Suprapubic skin (tissue), 4 donors: ENCODE measurements at places on chromosomes 7 and 10.

DNA sequence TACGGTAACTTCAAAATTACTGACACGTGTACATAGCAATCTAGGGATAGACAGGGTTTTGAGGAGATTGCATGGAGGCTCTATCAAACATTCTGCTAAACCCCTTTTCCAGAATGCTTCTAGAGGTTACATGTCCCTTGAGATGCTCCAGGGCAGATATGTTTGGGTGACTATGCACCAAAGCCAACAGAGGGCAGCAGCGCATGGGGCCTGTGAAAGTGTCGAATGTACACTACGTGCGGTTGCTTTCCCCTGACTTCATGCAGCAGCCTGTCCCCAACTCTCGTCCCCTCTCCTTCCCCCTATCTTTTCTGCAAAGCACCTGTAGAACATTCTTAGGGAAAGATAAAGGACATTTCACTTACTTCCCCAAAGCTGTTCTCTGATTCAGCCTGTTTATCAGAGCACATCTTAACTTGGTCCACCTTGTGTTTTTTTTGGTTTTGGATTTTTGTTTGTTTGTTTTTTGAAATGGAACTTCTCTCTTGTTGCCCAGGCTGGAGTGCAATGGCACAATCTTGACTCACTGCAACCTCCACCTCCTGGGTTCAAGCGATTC is 90.2 kb downstream of the UBE3C start:
- no peak for DNase-seq

DNA sequence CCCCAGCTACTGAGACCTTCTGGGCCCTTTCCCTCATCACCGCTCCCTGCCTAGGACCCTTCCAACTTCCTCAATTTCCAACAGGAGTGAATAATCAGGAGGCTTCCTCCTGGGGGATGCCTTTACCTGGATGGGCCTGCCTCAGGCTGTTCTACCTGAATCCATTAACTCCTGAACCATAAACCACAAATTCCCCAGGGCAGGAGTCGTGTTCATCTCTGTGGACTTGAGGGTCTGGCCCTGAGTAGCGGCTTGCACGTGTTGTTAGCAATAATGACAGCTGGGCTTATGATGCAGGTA is 105.1 kb upstream of the GPR26 start:
- DNase-seq: peak; percentile 18

DNA sequence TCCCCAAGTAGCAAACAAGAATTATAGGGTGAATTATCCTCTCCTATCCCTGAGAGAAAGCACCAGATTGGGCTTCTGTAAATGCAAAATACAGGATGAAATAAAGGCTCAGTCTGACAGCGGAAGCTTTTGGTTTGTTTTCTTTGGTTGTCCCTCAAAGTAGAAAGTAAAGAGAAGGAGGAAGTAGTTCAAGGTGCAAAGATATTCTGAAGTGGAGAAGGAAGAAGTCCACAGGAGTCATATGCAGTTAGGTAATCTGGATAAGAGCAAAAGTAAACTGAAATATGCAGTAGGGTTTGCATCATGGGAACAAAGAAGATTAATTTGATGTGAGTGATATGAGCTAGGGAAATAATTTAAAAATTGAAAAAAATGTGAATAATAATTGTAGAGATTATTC is 1071.9 kb downstream of the CNTNAP2 start:
- DNase-seq: no peak

GRCh38 chr10:86673216-86673826 is 5.0 kb downstream of the LDB3 start:
- no peak for DNase-seq

DNA sequence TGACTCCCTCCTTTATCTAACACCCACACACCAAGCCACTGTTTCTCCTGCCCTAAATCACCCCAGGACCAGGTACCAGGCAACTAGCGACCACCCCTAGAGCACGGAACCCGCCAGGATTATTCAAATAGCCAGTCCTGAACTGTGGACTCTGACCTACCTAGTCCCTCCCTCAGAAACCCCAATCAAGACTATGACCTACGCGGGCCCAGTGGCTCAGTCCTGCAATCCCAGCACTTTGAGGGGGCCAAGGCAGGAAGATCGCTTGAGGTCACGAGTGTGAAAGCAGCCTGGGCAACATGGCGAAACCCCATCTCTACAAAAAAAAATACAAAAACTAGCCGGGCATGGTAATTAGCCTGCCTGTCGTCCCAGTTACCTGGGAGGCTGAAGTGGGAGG is 232.8 kb upstream of the FOXK1 start:
- DNase-seq: no peak

DNA sequence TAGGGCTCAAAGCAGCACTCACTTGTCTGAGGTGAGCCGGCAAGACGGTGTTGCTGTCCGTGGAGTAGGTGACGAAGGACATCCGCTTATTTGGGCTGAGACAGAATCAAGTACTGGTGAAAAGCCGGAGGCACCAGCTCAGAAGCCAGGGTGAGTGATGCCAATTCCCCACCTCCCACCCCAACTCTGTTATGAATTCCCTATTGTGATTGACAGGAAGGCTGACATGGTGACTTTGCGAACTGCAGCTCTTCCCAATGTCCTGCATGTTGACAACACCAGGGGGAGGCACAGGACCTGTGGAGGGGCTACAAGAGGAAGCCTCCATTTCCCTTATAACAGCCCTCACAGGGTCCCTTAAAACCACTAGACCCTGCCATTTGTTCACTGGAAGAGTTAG is 52.3 kb upstream of the MSMB start:
- DNase-seq: no peak

- no peak for DNase-seq
Measured at GRCh38 chr10:120671491-120671890, 179.7 kb upstream of the WDR11 start.

DNA sequence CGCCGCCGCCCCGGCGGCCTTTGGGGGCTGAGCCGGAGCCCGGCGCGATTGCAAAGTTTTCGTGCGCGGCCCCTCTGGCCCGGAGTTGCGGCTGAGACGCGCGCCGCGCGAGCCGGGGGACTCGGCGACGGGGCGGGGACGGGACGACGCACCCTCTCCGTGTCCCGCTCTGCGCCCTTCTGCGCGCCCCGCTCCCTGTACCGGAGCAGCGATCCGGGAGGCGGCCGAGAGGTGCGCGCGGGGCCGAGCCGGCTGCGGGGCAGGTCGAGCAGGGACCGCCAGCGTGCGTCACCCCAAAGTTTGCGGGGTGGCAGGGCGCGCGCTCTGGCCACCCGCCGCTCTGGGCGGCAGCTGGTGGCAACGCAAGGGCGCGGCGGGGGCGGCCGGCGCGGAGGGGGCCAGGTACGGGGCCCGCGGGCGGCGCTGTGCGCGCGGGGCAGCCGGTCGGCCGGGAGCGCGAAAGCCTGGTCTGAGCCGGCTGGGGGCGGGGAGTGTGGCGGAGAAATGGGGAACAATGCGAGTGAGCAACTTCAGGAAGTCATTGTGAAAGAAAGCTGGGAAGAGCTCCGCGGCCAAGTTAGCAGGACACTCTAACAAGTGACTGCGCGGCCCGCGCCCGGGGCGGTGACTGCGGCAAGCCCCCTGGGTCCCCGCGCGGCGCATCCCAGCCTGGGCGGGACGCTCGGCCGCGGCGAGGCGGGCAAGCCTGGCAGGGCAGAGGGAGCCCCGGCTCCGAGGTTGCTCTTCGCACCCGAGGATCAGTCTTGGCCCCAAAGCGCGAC is at the start of gene IKZF1:
Gene IKZF1, plus strand, starts transcription at position 588 of the 782 bp plus-strand sequence. CDS start 14,346 bp downstream, outside the sequence.
- DNase-seq: no peak

DNA sequence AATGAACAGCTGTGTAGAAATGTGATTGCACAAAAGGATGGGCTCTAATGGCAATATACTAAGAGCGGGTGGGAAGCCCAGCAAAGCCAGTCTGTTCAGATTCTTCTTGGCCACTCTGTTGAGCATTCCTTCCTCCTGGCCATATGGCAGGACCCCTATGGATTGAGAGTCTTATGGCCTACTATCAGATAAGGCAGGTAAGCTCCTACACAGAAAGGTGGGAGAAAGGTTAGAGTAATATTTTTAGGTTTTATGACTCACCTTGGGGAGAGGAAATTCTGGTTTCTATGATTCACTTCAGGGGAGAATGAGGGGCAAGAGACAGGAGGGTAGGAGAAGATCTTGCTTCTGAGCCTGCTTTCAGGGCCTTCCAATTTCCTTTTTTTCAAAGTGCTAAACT is 15.1 kb upstream of the AKR1B10 start:
- DNase-seq: no peak

- no peak for DNase-seq
Measured at GRCh38 chr7:30710669-30711068, 28.4 kb upstream of the CRHR2 start.

- no peak for DNase-seq
Measured at GRCh38 chr10:28947171-28947570, 269.9 kb downstream of the BAMBI start.

DNA sequence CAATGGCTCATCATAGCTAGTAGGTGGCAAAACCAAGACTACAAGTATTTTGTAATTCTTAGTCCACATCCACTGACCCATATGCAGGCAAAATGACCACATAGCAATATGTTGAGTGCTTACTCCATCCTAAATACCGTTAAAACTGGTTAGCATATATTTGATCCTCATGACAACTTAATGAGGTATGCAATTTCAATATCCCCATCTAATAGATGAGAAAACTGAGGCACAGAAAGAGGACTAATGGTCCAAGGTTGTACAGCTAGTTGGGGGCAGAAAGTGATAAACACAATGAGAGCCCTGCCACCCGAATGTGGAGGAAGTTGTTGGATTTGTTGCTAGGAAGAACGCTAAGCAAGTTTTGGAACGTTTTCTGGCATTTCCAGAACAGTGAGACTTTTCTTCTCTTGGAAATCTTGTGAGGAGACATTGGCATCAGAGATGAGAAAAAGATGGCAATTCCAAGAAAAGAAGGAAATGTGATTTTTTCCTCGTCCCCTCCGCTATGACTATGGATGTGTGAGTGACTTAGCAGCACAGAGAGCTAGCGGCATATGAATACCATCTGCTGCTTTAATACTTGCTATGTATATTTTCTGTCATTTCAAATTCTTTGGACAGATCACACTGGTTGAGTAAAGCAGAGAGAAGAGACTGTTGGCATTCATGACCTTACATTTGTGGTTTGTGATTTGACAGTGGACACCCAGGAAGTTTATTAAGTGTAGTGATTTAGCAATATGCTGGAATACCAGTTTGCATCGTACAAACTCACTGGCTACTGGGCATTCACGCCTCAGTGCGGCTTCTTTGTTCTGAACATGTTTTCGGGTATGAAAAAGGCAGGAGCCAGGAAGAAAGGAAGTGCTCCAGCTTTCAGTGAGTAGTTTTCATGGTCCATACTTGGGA is 51.5 kb downstream of the NRCAM start:
- DNase-seq: no peak

DNA sequence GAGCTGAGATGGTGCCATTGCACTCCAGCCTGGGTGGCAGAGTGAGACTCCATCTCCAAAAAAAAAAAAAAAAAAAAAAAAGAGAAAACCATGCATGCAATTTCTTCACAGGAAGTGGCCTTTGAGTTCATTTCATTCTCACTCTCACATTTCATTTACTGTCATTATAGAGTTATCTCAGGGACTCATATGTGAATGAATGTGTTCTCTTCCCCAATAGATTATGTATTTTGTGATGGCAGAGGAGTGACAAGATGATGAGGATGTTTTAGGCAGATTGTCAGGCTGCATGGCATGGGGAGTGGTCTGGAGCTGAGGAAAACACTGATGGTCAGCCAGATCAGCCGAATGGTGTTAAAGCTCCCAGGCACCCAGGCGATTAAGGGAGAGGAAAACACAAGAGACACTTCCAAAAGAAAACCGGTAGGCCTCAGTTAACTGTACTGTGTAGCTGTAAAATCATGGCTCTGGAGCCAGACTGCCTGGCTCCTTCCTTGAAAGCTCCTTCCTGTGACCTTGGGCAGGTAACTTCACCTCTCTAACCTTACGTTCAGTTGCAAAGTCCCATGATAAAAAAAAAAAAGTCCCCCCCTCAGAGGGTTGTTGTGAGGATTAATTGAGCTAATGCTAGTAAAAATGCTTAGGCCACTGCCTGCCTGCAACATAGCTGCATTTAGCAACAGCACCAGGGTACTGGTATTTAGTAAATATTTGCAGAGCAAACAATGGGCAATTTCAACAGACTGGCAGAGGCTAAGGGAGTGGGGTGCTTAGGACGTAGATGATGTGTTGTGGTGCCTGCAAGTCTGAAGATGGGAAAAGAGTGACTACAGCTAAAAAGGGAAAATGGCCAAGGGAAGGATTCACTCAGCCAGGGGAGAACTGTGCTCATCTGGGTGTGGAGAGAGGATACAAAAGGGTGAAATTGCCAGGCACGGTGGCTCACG is 6.9 kb downstream of the FRAT2 start:
- no peak for DNase-seq

- DNase-seq: no peak
Measured at GRCh38 chr10:86553639-86554038, 32.0 kb upstream of the WAPL start.

- DNase-seq: no peak
Measured at GRCh38 chr7:124088590-124088989, 55.7 kb upstream of the TMEM229A start.

DNA sequence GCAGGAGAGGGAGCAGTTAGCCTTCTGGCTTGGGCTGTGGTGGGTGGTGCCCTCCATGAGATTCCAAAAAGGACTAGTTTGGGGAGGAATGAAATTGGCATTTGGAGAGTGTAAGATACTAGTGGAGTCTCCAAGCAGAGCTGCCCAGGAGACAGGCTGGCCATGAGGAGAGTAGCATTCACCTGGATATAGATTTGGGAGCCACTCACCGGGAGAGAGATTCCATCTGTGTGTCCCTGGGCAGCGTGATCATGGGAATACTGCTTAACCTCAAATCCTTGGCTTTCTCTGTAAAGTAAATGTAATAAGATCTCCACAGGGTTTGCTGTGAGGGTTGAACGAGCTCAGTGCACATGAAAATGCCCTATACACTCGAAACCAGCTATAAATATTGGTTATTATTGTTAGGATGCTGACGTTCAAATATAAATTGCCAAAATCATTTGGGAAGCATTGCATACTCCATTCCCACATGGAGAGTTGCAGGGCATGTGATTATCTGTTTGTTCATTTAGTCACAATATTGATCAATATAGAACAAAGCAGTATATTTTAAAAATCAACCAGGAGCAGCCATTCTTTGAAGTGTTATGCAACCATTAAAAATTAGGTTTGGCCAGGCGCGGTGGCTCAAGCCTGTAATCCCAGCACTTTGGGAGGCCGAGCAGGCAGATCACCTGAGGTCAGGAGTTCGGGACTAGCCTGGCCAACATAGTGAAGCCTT is 143.7 kb downstream of the CUX1 start:
- DNase-seq: no peak

- DNase-seq: no peak
Measured at GRCh38 chr10:70306886-70307520, 23.2 kb upstream of the NPFFR1 start.

- no peak for DNase-seq
Measured at GRCh38 chr7:2851497-2851896, 7.4 kb upstream of the GNA12 start.

- no peak for DNase-seq
Measured at GRCh38 chr7:359766-360361, 69.9 kb downstream of the FOXL3 start.

- no peak for DNase-seq
Measured at GRCh38 chr7:120941064-120941463, 9.5 kb upstream of the ING3 start.

DNA sequence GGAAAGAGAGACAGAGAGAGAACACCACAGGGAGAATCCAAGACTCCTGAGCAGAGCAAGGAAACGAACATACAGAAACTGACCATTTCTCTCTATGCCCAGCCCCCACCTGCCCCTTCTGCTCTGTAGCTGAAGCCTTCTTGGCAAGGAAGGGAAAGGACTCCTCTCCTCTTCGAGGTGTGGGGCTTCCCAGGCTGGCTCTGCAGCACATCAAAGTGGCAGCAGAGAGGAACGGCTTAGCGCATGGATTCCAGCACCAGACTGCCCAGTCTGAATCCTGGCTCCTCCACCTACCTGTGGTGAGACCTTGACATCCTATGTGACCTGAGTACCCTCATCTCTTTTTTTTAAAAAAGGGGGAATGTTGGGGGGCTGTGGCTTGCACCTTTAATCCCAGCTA is 69.4 kb downstream of the SH3PXD2A start:
- DNase-seq: no peak
